ENCODE measurements at places on chromosomes 3 and 15.

DNA sequence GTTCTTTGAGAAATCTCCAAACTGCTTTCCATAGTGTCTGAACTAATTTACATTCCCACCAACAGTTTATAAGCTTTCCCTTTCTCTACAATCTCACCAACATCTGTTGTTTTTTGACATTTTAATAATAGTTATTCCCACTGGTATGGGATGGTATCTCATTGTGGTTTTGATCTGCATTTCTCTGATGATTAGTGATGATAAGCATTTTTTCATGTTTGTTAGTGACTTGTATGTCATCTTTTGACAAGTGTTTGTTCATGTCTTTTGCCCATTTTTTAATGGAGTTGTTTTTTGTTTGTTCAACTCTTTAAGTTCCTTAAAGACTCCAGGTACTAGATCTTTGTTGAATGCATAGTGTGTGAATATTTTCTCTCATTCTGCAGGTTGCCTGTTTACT is 116.6 kb upstream of the TSC22D2 start:
- DNase-seq = no peak

DNA sequence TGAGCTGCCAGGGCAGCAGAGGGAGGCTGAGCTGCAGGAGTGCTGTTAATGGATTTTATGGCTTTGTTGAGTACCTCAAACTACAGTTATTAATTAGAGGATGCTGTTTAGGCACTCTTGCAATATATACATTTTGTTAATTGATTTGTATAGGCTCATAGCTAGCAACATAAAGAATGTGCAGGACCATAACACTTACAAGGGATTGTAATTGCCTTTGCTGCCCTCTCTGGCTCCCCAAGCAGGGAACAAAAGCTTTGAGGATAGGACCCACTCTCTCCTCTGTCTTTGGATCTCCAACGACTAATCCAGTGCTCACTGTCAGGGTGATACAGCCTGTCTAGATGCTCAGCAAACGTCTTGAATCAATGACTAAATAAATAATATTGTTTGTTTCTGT is 1.2 kb upstream of the CLSTN2 start:
- DNase-seq = no peak

GRCh38 chr15:77163781-77164384 is 93.0 kb upstream of the TSPAN3 start:
- no peak for DNase-seq

GRCh38 chr15:69467636-69468035 is 15.0 kb downstream of the RPLP1 start:
- DNase-seq = no peak

DNA sequence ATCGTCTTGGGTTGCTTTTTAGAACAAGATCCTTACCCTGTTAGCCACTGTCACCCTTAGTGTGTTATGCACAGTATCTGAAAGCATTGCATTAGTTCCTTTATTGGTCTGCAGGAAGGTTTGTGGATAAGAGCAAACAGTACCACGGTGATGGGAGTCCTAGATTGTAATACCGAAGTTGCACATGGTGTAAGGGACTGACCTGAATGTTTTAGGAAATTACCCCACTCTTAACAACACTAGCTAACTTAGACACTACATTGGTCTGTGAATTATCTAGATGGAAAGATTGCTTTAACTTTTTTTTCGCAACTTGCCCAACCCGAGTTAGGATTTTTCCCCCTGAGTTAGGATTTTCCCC is 1.3 kb downstream of the STT3B start:
- DNase-seq = no peak

- DNase-seq = no peak
Observed at GRCh38 chr15:72163719-72164118, 33.9 kb downstream of the GRAMD2A start.

DNA sequence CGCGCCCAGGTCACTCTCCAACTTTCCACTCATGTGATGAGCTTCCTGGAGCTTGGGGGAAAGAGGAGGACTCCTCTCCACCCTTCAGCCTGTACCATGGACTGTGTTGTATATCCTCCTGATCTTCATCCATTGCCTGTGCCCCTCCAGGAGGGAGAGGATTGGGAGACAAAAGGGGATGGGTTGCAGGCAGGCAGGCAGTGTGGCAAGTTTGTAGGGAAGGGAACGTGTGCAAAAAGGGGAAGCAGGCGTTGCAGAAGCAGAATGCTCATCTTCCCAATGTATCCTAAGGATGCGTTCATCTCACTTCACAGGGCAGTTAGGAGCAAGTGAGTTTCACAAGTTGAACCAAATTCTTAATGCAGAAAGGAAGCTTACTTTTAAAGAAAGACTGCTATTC is 28.1 kb upstream of the GHSR start:
- DNase-seq = no peak

DNA sequence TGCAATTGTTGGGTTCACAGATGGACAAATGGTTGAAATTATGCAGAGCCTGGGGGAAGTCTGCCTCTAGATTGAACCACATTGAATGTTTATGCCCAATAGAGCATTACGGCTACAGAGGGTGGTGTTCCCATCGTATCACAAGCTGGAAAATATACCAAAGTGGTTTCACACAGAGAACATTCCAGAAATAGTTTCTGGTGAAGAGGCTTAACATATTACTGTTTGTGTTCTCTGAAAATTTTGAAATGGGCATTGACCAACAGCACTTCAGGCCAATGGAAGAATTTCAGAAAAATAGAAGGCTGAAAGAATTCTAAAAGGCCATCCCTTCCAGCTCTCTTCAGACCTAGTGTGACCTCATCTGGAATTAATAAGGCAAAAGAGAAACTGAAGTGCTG is 203.9 kb downstream of the NEK10 start:
- DNase-seq = no peak

- no peak for DNase-seq
Observed at GRCh38 chr15:92813485-92813884, 86.6 kb upstream of the CHD2 start.

- no peak for DNase-seq
Observed at GRCh38 chr15:95263751-95264150, 1032.4 kb downstream of the MCTP2 start.

- no peak for DNase-seq
Observed at GRCh38 chr3:8879347-8879944, 83.8 kb downstream of the RAD18 start.

- DNase-seq = no peak
Observed at GRCh38 chr3:59412516-59412915, 362.7 kb upstream of the CFAP20DC start.

DNA sequence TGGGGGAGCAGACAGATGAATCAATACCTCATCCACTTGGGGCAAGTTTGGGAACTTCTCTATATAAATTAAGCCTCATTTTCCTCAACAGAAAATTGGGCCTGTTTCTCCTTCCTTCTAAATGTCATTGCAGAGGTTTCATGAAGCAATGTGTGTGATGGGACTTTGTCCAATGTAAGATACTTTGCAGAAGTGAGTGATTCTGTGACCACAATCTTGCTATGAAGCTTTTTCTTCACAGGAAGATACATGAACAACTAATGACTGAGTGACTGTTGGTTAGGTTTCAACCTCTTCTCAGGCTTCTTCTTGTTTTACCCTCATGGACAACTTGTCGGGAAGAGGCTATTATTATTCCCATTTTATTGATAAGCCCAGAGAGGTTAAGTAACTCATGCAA is 11.0 kb downstream of the TMEM45A start:
- DNase-seq = no peak

GRCh38 chr15:64452988-64453688 is 7.2 kb upstream of the ZNF609 start:
- no peak for DNase-seq

DNA sequence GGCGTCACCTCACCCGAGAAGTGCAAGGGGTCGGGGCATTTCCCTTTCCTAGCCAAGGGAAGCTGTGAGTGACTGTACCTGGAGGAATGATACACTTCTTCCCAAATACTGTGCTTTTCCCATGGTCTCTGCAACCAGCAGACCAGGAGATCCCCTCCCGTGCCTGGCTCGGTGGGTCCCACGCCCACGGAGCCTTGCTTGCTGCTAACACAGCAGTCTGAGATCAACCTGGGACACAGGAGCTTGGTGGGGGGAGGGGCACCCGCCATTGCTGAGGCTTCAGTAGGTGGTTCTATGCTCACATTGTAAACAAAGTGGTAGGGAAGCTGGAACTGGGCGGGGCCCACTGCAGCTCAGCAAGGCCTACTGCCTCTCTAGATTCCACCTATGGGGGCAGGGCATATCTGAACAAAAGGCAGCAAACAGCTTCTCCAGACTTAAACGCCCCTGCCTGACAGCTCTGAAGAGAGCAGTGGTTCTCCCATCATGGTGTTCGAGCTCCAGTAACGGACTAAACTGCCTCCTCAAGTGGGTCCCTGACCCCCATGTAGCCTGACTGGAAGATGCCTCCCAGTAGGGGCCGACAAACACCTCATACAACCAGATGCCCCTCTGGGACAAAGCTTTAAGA is 31.4 kb upstream of the ABHD5 start:
- DNase-seq = no peak

GRCh38 chr3:126355251-126355650 is 2.0 kb downstream of the KLF15 start:
- no peak for DNase-seq

GRCh38 chr15:94348084-94348483 is 116.7 kb downstream of the MCTP2 start:
- no peak for DNase-seq

GRCh38 chr3:31946484-31947081 is 34.5 kb downstream of the OSBPL10 start:
- DNase-seq = no peak

- no peak for DNase-seq
Observed at GRCh38 chr15:62457100-62457499, 292.0 kb upstream of the C2CD4B start.

DNA sequence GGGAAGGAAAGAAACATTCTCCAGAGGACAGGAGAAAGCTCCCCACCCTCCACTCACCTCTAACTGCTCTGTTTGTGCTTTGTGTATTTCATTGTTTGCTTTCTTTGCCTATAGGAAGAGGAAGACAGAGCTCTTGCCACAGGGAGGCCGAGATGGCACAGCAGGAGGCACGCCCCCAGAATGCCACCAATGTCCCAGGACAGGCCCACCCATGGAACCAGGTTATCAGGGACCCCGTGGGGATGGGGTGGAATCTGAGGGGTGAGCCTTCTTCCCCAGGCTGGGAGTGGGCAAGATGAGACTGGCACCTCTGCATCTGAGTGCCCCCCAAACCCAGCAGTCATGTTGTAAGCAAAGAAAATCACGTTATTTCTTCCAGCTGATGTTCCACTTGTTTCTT is 155.8 kb downstream of the TBC1D2B start:
- DNase-seq = no peak

GRCh38 chr3:69203631-69204314 is 81.4 kb upstream of the LMOD3 start:
- no peak for DNase-seq

DNA sequence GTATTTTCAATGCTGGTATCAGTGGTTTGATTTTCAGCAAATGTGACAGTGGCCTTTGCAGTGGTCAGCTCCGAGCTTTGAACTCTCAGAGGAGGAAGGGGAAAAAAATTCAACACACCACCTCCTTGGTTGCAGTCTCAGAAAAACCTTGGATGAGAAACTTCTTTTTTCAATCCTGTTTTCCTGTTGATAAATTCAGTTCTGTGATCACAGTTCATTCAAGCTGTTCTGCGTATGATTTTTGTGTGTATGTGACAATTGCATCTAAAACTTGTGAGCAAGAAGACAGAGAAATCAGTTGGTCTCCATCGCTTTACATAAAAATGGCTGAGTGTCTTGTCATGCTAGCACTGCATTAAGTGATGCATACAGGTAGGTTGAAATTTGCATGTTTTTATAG is 19.2 kb downstream of the ZBTB38 start:
- no peak for DNase-seq

- no peak for DNase-seq
Observed at GRCh38 chr3:71801986-71802385, 17.0 kb upstream of the PROK2 start.

GRCh38 chr3:15873415-15873814 is 75.6 kb upstream of the ANKRD28 start:
- no peak for DNase-seq

DNA sequence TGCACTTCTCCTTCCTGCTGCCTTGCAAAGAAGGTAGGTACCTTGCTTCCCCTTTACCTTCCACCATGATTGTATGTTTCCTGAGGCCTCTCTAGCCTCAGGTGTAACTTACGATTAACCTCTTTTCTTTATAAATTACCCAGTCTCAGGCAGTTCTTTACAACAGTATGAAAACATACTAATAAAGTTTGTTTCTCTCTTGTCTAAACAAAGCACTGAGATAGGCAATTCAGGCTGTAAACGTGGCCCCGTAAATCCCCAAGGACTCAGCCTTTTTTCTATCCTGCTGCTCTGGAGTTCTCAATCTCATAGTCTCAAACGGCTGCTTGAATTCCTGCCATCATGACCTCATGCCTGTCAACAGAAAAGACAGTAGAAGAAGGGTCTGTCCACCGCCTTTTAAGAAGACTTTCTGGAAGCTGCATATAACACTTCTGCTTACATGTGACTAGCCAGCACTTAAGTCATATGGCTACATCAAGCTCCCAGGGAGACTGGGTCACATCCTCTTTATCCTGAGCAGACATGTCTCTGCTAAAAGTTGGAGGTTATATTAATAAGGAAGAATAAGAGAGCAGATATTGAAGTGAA is 257.8 kb downstream of the EBLN2 start:
- DNase-seq = no peak

GRCh38 chr15:92520914-92521623 is 127.4 kb downstream of the ST8SIA2 start:
- no peak for DNase-seq

Data from esophagus squamous epithelium (tissue), 5 donors.